ENCODE measurements at places on chromosomes 11 and 22.

DNA sequence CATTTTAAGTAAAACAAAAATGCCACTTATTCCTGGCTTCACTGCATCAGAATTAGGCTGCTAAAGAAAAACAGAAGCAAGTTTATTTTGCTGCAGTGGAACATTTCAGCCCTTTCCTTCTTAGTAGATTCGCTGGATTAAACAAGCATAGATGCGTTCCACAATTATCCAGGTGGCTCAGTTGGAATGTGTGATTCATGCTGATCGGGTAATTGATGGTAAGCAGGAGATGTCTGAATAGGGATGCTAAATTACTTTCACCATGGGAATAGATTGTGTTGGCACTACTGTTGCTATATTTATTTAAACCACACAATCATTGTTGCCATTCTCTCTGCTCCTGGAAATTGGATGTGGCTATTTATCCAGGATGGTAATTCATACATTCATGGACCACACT, 440.1 kb upstream of the DDI1 start:
- no peak for DNase-seq

DNA sequence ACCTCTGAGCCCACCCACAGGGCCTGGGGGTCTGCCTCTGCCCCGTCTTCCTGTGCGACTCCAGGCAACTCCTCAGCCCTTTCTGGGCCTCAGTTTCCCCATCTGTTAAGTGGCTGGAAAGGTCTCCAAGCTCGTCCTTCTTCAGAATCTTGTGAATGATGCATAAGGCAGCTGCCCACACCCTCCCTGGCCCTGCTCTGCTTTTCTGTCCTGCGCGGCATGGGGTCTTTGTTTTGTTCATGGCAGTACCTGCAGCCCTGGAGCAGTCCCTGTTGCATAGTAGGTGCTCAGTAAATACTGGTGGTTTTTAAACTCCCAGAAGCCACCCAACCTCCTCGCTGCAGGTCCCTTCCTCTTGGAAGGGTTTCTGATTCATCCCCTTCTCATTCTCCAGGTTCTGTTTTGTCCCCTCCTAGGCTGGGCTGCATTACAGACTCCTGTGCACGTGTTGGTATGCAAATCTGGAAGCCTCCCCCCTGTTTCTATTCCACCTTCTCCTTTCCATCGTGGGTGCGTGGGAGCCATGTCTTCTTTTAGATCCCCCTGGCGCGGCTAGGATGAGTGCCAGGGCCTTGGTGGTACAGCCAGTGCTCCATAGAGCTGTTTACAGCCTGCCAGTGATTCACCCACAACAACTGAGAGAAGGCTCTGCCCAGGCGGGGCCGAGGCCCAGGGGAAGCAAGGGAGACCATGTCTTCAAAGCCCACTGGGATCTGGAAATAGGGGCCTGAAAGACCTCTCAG, 19.3 kb upstream of the SYT7 start:
- DNase-seq: no peak

- DNase-seq: no peak
Measured at GRCh38 chr11:115545581-115546210, 41.5 kb upstream of the CADM1 start.

GRCh38 chr11:18225913-18226312, 10.7 kb downstream of the SAA4 start:
- DNase-seq: no peak

GRCh38 chr11:115613986-115614632, 109.9 kb upstream of the CADM1 start:
- no peak for DNase-seq

DNA sequence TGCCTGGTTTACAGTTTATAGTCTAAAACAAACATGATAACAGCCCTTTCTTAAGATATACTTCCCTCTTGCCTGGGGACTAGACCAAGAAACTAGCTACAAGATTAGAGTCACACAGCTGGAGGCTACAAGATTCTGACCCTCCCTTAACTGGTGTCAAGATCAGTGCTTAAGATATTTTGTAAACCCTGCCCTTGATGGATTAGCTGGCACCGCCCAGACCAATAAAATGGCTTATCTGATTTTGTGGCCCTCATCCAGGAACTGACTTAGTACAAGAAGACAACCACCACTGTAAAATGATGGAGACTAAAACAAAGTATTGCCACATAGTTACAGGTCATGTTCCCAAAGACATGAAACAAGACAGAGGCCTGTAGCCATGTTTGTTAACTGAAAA, 53.4 kb downstream of the FAM181B start:
- no peak for DNase-seq

GRCh38 chr22:35484651-35485556, 55.7 kb upstream of the RASD2 start:
- no peak for DNase-seq

- DNase-seq: no peak
Measured at GRCh38 chr11:88799771-88800500, 265.8 kb downstream of the GRM5 start.
